ENCODE measurements at places on chromosomes 3 and 15.

GRCh38 chr3:24161841-24162240, 216.8 kb downstream of the NR1D2 start:
- no peak for DNase-seq

GRCh38 chr3:52685285-52685708, 416 bp downstream of the PBRM1 start:
- peak; percentile 52 for DNase-seq

DNA sequence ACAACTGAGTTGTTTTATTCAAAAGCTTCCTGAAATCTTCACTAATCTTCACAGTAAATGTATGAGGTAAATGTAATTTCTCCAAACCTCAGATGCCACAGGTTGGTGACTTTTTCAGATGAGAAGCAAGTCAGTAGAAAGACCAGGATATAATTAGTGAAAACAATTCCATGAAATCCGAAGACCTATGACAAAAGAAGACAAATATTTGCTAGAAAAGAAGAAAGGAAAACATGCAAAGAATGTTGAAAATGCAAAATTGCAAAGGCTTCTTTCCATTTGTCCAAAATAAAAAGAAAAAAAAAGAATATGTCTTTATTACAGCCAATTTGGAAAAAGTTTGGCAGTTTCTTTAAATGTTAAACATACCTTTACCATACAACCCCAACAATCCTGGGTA, 88.3 kb upstream of the MYRIP start:
- DNase-seq = no peak

DNA sequence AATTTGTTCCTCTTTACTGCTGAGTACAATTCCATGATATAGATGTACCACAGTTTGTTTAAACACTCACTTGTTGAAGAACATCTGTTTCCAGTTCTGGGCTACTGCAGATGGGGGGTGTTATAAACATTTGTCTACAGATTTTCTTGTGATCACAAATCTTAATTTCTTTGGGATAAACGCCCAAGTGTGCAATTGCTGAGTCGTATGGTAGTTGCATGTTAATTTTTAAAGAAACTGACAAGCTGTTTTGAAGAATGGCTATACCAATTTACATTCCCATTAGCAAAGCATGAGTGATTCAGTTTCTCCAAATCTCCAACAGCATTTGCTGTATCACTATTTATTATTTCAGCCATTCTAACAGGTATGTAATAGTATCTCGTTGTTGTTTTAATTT, 242.0 kb upstream of the MRPL3 start:
- no peak for DNase-seq

DNA sequence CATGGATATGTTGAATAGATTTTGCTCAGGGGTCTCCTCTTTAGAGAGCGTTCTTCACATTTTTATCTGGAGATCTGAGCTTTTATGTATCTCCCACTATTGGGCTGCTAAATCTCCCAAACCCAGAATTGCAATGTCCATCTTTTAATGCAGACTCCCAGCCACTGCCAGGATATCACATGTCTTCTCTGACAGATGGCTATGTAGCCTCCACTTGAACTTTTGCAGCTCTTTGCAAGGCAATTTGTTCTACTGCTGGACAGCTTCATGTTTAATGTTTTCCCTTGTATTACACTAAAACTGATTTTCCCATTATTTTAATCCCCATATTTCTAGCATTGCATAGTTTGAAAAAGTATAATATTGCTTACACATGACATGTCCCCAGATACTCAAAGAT, 177.2 kb downstream of the LPP start:
- no peak for DNase-seq

- no peak for DNase-seq
These were observed 8.0 kb downstream of the TM6SF1 start for GRCh38 chr15:83115410-83115809.

DNA sequence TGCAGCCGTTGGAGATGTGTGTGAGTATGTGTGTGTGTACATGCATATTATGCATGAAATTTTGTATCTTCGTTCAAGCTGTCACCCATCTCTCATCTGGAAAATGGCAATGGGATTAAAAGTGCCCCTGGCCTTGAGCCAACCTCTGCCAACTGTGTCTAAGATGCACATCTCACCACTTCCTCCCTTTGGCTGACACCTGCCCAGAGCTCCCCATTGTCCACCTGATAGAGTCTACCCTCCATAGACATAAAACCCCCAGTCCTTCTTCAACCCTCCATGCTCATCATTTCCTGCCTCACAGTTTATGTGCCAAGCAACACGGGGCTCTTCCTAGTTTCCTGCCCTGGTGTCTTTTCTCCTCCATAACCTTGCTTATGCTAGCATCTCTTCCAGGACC, 187.5 kb upstream of the HES1 start:
- DNase-seq = no peak

- no peak for DNase-seq
These were observed 601.4 kb downstream of the CADM2 start for GRCh38 chr3:85560088-85560785.
